Activated CD4-positive, alpha-beta T cell treated with anti-CD3 and anti-CD28 coated beads, Interleukin-10, Interleukin-2, amounts not matched to agents 100 ng/mL and 50 ng/mL, durations not matched to agents 16 hours and 8 hours (primary cell): ENCODE measurements at places on chromosomes 13 and 19.

DNA sequence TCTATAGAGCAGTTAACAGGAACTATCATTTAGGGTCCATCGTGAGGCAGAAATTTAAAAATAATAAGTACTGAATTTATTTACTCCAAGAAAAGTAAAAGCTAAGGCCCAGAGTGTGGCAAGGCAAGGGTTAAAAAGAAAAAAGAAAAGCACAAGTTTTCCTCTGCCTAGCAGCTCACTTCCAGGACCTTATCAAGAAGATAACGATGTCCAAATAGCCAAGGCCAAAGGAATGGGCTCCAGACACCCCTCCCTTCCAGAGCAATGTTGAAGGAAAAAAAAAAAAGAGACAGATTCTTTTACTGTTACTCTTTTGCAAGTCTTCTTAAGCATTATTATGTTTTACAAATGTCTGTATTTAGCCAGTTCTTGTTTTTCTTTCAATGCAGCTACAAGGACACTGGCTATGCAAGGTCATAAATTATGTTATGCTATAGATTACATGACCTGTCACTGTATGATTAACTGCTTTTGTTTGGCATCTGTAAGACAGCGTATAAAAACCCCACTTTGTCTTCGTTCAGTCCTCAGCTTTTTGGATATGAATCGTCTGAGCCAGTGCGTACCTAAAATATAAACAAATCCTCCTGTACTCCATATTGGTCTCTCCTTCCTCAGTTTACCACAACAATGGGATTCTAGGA is 2.9 kb upstream of the ZNF700 start:
- DNase-seq: no peak

DNA sequence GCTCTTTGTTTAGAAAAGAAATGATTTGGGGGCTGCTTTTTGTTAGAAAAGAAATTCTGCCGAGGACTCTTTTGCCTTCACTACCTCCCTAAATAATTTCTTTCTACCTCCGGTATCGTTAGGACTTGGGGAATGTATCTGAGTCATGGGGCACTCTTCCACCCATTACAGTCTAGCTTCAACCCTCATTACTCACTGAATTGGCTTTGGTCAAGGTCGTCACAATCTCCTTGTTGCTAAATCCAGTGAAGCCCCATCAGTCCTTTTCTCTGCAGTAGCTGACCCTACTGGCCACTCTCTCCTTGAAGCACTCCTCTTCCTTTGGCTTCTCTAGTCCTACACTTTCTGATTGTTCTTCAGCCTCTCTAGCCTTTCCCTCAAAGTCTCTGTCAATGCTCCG is 34.0 kb downstream of the WDR87 start:
- no peak for DNase-seq

- no peak for DNase-seq
Observed at GRCh38 chr19:11624069-11624463, 26.8 kb downstream of the ZNF627 start.

DNA sequence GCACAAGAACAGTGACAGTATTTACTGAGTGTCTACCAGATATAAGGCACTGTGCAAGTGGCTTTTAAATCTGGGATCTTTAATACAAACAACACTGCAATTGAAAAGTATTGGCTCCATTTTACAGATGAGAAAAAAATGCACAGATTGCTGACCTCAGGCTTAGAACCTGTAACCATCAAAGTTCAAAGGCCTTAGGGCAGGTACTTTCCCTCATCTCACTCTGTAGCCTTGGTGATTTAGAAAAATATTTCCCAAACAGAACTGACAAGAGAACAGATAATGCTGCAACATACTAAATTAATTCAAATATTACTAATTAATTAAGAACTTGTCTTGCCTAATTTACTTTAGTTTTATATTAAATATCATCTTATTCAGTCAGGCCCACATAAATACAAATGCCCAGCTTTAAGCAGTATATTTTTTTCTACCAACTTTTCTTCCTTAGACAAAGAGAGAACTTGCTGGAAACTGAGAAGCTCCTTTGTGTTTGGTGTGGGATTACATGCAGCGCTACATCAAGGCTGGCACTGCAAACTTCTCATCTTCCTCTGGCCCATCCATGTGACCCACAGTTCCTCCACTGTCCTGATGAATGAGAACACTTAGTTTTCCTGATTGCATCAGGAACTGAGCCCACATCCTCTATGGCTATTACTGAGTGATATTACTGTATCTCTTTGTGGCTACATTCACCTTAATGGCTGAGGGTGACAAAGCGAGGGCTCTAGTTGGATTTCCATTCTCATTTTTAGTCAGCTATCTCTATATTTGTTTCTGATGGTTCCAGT is 302.1 kb downstream of the ENOX1 start:
- DNase-seq: peak; percentile 21

DNA sequence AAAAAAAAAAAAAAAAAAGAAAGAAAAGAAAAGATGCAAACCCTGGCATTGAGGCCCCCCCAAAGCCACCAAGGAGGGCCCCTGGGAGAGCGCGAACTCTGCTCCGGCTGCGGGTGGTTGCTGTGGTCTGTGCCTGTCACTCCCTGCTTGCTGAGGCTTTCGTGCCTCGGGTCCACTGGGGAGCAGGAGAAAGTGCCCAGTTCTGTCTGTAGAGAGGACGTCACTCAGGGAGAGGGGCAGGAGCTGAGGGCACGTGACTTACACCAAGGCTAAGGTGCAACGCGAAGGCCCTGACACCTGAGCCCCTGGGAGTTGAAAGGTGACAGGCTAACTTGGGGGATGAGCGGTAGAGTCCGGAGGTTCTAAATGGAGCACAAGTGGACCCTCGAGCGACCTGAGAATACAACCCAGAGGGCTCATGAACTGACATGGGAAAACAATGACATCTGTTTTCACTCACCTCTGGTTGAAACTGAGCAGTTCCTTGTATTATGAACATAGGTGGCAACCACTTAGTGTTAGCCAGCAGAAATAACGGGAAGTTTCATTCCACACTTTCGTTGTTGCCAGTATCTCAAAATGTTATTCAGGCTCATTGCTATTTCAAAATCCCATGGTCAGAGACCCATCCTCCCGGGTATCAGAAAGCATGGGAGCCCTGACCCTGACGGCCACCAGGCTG is 69.2 kb upstream of the TM9SF2 start:
- DNase-seq: no peak

DNA sequence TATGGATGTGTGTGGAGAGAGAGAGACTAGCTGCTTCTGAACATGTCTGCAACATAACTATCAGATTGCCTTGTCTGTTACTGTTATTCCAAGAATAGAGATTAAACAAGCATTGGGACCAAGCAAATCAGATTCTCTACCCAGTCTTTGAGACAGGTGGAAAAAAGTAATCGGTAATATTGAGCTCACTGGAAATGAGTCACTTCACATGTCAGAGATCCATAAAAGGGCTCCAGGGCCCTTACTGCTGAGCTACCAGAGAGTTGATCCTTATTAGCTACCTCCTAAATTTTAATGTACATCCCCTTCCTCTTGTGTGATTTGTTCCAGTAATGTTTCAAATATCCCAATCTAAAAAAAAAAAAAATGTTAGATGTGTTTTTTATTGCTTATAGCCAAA is 2118.0 kb downstream of the PCDH9 start:
- DNase-seq: no peak

- no peak for DNase-seq
Observed at GRCh38 chr13:72782717-72783116, 784 bp downstream of the PIBF1 start.

DNA sequence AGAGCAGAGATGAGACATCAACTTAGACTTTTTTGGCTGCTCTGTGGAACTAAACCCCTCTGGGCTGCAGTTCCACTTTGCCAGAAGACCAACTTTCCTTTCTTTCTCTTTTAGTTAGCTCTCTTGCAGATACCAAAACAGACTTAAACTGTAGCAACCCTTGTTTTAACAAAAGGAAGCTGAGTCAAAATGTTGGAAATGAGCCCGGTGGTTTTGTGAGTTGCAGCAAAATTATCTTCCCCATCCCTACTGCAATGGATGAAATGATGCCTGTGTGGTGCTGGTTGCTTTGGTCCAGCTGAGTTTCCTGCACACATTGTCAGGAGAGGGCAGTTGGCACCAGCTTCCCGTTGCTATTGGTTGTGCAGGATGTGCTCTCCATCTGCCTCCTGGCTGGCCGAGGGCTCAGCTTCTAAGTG is 115.3 kb downstream of the LRCH1 start:
- DNase-seq: peak; percentile 71

GRCh38 chr19:39342647-39343305 is 555 bp downstream of the SAMD4B start:
- no peak for DNase-seq

- DNase-seq: no peak
Observed at GRCh38 chr13:72295153-72295552, 428.1 kb upstream of the DACH1 start.

GRCh38 chr13:85508683-85509329 is 290.4 kb downstream of the SLITRK6 start:
- no peak for DNase-seq

DNA sequence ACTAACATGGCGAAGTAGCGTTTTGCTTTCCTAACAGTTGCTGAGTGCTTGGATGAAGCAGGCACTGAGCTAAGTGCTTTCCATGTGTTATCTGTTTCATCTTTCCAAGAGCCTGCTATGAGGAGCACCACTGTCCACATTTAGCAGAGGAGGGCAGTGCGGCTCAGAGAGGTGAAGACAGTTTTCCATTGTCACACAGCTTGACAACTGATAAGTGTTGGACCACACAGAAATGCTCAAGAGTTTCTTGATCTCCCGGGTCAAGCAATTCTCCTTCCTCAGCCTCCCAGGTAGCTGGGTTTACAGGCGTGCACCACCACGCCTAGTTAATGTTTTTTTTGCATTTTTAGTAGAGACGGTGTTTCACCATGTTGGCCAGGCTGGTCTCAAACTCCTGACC is 6.8 kb upstream of the CRTC1 start:
- no peak for DNase-seq

DNA sequence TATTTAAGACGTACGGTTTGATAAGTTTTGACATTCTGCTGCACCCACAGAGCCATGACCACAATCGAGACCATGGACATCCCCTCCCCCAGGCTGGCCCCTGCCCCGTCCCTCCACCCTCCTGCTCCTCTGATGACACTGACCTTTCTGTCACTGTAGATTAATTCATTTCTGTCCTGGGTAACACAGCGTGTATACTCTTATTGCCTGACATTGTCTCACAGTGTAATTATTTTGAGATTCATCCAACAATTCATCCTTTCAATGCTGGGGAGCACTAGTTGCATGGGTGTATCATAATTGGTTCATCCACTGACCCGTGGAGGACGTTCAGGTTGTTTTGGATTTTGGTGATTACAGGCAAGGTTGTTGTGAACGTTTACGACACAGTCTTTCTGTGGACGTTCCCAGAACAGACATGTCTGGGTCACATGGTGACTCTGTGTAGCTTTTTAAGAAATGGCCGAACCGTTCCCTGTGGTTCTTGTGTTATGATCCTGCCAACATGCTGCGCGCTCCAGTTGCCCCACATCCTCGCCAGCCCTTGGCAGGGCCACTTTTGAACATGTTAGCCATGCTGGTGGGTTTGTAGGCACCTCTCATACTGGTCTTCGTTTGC is 41.9 kb downstream of the C13orf46 start:
- no peak for DNase-seq

DNA sequence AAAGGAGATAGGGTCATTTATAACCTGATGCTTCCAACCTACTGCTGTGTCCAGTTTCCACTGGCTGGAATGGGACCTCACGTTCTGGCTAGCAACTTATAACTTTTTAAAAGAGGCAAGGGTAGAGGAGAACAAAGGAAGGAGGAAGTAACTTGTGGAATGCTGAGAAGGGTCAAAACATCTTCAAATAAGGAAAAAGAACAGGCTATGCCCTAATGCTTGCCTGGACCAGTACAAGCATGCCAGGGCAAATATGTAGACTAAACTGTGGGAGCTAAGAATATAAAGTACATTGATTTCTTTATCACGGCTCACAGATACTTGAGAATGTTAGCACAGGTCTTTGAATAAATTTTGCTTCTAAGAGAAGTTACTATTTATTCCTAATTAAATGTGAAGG is 1.5 kb upstream of the ZNF561 start:
- DNase-seq: no peak
